ENCODE measurements at places on chromosomes 5 and 9.
A peak's percentile ranks its signal among the peaks of the same experiment; 100 is the strongest.

DNA sequence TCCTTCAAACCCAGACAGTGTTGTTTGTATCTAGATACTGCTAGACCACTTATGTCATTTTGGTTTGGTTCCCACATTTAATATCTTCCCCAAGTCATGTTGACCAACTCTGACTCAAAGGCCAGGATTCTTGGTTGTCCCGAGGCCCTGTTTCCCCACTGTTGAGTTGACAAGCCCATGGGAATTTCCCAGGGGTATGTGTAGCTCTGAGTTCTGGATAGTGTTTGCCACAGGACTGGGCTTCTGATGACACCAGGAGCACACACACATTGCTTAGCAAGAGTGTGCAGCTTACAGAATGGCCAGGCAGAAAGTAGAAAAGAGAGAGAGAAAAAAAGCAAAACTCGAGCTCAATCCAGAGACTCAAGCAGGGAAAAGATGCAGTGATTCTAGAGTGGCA lies 214.4 kb downstream of the NXNL2 start:
- no peak for DNase-seq

GRCh38 chr9:113669522-113670115 lies 206.1 kb downstream of the RGS3 start:
- DNase-seq: no peak

- no peak for DNase-seq
These were observed 1.4 kb downstream of the CDC37L1 start for GRCh38 chr9:4680750-4681149.

- peak; percentile 61 for DNase-seq
These were observed 424 bp downstream of the HAND1 start for GRCh38 chr5:154477382-154478223.

DNA sequence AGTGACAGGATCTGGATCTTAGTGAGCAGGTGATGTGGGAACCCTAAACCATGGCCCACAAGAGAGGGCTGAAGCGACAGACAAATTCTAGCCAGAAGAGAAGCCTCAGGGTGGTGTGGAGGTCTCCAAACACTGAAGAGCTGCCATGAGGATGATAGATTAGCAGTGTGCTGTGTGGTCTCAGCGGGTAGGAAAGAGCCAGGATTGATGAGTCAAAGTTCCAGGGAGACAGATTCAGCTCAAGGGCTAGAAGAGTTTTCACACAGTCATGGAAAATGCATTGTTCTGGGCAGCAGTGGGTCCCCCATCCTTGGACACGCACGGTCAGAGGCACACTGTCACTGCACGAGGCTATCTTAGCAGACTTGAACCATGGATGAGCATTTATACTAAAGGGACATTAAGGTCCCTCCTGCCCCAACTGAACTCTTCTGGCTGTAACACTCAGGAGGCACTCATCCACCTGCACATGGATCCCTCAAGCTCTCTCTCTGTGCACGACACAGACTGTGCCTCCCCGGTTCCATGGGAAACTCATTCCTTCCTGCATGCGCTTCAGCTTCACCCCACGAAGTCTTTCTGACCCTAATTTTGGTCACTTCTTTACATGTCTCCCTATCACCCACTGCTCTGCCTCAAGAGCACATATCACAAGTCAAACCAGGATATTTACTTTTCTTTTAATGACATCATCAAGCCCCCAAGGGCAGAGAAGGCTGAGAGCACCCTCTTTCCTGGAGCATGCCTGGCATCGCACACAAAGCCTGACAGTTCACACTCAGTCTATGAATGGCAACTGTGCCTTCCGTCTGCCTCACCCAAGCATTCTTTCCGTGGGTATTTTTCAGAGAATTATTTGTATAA lies 84.8 kb downstream of the TLE1 start:
- no peak for DNase-seq

DNA sequence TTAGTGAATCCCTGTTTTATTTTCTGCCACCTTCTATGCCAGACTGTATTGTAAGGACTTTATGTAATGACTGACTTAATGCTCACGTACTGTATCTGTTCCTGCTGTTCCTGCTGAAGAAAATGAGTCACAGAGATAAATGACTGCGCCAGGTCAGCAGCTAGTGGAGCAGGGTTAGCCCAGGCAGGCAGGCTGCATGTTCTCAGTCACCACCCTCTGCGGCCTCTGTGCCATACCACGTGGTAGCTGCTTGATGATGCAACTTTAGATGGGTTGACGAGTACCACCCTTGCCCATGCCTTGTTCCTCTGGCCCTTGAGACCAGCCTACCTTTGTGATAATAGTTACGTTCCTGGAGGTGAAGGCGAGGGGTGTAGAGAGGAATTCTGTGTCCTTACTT lies 161.9 kb downstream of the TRIO start:
- DNase-seq: no peak

Data from D341Med (cell line).